ENCODE measurements at places on chromosomes 1 and 21.

DNA sequence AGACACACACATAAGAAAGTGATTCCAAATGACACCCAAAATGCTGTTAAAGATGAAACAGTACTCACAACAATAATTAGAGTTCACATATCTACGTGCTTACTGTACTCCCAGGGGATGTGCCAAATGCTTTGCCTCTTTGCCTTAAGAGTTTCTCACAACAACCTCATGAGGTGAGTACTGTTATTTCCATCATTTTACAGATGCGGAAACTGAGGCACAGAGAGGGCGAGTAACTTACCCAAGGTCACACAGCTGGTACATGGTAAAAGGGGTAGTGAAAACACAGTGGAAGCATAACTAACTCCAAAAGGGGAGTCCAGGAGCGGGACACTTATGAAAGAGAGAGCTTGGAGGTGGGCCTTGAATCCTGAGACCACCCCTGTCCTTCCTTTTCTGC, 171.8 kb downstream of the ACTL8 start:
- no peak for DNase-seq

- no peak for DNase-seq
Measured at GRCh38 chr21:19420565-19420964, 1017.0 kb upstream of the TMPRSS15 start.

GRCh38 chr21:14863745-14864210, 201.0 kb downstream of the NRIP1 start:
- DNase-seq, result no peak

DNA sequence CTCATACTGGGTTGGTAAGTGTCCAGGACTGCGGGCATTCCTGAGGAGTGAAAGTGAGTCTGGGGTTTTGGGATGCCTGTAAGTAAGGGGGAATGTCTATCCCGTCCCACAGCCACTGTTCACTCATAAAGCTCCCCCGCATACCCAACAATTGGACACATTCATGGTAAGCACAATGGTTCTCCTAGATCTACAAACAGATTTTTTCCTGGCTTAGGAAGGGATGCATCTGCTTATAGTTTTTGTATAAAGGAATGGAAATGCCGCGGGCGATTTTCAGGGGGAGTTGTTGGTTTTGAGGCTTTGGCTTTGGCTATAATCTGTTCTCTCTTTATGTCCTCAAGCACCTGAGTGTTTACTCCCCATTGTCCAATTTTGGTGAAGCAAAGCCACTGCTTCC, 7.1 kb downstream of the ERVH48-1 start:
- DNase-seq, result no peak

DNA sequence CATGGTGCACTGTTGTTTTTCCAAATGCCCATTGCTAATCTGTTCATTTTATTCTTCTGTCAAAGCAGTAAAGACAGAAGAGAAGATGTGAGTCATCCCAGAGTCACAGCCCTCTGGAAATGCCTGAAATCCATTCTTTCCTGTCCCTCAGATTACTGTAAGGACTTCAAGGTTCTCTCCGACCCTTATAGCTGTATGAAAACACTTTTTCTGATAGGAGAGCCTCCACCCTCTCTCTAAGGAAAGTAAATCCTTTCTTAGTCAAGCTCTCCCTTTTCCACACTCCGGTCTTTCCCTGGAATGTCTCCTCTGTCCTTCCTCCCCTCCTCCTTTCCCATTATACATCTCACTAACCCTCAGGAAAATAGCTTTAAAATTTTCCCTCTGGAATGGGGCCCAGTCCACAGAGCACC, 3.5 kb upstream of the PRDX6 start:
- DNase-seq, result no peak

- peak; percentile 92 for DNase-seq
Measured at GRCh38 chr1:92831762-92832536, at the start of gene RPL5. Gene RPL5, plus strand, starts transcription at chr1:92832040. Its CDS starts 75 bp downstream, at chr1:92832115.

GRCh38 chr1:31836638-31837037, 20.8 kb upstream of the SPOCD1 start:
- no peak for DNase-seq

DNA sequence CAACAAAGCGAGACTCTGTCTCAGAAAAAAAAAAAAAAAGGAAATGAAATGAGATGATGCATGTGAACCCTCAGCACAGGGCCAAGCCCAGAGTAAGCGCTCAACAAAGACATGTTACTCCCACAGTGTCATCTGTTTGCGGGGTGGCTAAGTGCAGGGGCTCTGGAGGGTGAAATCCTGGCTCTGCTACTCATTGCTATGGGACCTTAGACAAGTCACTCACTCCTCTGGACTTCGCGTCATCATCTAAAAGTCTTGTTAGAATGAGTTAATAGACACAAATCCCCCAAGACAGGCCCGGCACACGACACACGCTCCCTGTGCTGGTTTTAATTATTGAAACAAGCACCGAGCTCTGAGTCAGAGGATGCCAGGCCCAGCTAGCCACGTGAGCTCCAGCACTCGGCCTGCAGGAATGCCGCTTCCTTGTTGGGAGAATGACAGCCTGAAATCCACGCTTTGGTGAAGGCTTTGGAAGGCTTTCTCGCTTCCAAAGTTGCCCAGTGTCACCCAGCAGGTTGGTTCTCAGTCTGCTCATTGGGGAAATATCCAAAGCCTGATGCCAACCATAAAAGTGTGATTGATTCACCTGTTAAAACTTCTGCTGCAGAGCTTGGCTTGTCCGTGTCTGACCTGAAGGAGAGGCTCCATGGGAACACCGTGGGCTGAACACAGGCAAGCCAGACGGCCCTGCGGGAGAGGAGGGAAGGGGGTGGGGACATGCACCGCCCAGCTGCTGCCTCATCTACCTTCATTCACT, 36.7 kb upstream of the TARDBP start:
- DNase-seq, result no peak

GRCh38 chr21:32921632-32922230, 104.0 kb upstream of the OLIG2 start:
- DNase-seq, result no peak

- DNase-seq, result no peak
Measured at GRCh38 chr21:34179204-34179935, 106.0 kb downstream of the MRPS6 start.

DNA sequence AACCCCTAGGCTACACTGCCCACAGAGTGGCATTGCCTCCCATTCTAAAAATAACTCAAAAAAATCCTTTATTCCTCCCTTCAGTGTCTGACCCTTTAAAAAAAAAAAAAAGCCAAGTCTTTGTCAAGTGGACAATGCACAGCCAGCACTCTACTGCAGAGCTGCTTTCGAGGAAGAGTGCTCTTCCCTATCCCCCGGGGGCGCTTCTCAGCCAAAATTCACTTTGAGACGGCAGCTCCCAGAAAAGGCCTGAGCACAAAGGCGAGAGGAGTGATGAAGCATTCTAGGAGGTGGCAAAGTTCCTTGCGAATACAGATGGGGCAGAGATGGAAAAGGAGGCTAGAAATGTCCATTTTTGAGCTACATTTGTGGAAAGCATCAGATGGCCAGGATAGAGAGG, 23.3 kb downstream of the EPHA10 start:
- no peak for DNase-seq

DNA sequence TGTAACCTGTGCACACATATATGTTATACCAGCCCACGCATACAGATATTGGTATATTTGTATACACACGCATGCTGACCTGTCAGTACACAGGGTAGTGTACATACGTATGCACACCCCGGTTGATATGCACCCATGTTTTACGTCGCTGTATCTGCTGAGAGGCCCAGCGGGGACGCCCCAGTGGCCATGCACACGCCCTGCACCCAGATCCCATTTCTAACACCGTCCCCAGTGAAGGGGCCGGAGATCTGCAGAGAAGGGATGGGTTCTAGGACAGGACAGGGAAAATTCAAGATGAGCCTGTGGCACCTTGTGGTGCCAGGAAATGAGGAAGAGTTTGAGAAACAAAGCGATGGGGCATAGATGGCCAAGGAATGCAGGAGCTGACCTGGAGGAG, 57.2 kb upstream of the TTC34 start:
- no peak for DNase-seq

GRCh38 chr21:44529011-44529421, 11.0 kb downstream of the KRTAP10-1 start:
- no peak for DNase-seq

GRCh38 chr21:26719750-26720149, 125.5 kb downstream of the ADAMTS1 start:
- no peak for DNase-seq

DNA sequence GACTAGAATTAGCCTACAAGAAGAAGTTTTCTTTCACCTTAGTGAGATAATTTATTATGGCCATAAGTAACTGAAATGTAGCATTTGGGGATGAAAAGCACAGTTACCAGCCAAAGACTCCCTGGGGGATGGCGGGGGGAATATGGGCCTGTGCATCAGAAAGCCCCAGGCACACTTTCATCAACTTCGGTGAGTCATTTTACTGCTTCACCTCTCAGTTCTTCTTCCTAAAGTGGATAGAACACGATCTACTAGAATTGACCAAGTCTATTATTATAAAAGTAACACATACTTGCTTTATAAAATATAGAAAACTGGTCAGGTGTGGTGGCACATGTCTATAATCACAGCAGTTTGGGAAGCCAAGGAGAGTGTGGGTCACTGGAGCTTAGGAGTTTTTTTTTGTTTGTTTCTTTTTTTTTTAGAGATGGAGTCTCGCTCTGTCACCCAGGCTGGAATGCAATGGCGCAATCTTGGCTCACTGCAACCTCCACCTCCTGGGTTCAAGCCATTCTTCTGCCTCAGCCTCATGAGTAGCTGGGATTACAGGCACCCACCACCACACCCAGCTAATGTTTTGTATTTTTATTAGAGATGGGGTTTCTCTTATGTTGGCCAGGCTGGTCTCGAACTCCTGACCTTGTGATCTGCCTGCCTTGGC, 141.8 kb downstream of the ZZZ3 start:
- DNase-seq, result no peak

DNA sequence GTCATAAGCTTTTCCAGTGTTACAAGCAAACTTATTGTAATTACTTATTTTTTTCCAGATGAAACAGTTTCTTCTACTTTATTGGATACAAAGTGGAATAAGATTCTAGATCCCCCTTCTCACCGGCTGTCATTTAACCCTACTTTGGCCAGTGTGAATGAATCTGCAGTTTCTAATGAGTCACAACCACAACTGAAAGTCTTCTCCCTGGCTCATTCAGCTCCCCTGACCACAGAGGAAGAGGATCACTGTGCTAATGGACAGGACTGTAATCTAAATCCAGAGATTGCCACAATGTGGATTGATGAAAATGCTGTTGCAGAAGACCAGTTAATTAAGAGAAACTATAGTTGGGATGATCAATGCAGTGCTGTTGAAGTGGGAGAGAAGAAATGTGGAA, 95.5 kb downstream of the ZFYVE9 start:
- no peak for DNase-seq

GRCh38 chr1:52628614-52629324, 4.2 kb upstream of the SHISAL2A start:
- DNase-seq, result no peak

DNA sequence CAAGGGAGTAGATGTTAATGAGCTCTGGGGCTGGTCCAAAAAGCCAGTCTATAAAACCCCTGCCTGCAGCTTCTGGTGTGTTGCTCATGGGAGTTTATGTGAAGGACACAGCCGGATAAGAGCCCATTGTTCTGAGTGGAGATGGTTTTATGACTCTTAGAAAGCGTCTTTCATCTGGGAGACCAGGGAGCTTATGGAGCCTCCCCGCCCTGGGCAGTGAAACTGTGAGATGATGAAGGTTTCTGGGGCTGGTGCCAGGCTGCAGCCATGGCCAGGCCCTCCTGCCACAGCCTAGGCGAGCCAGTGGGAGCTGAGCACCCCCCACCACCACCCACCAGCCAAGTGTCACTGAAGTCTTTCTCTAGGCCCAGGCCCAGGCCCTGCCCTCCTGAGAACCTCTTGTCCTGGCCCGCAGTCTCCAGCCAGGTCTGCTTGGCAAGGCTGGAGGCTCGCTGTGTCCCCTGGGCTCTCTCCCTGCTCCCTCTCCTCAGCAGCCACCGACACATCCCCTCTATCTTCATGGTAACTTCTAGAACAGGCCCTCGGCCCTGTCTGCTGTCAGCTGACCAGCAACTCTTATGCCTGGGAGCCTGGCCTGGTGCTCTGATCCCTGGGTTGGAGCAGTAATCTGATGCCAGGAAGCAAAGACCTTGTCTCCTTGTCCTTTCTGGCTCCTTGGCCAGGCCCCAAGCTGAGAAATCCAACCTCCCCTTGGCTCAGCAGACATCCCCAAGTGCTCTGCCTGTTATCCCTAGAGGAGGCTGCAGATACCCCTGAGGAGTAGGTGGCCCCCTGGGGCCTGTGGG, 7.6 kb upstream of the ARHGEF10L start:
- no peak for DNase-seq

DNA sequence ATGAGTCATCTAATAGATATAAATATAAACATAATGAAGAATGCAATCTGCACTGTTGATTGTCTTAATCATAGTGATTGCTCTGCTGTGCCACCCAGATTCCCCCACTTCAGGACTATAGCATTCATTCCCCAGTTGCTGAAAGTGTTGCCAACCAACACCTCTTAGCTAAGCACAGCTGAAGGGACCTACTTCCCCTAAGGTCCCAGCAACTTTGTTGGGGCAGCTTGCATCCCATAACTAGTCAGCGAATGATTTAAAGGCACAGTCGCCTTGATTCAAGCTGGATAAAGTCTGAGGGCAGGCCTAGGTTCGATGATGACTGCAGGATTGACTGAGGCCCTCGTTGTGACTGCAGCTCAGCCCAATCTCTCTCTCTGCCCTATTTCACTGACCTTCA, 14.3 kb upstream of the RGS1 start:
- DNase-seq, result no peak

DNA sequence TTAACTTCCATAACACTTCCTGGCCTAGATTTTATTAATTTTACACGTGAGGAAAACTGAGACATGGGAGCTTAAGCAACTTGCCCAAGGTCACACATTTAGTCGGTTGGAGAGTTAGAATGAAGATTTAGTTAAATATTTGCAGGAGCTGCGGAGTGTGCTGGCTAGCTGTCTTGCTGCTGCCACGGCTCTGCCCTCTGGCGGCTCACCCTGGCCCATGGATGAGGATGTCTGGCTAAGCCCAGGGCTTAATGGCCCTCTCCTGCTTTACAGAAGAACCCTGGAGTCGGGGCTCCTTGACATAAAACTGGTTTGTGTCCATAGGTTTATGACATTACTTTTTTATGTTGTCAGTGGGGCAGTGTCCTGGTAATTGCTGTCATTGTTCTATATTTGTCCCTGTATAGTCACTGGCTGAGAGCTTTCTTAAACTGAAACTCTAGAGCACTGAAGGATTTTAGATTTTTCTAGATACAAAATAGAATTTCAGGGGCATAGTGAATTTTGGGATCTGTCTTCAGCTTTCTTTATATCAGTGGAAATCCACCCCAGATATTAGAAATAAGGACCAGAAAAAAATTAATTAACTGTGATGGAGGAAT, 88.9 kb upstream of the WLS start:
- peak; percentile 69 for DNase-seq

DNA sequence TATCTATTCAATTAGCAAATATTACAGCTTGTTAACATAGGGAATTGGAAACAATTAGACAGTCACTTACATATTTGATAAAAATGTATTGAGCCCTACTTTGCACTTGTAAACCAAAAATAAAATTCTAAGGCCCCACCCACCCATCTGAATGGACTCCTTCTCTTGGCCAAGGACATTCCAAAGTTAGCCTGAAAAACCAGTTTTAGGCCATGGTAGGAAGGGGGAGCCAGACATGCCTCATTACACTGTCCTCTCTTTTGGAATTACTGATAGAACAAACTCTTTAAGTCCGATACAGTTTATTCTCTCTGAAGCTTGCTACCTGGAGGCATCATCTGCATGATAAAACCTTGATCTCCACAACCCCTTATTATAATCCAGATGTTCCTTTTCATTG, 28.0 kb upstream of the TSPAN2 start:
- DNase-seq, result no peak

- DNase-seq, result no peak
Measured at GRCh38 chr21:42641311-42642218, 11.9 kb upstream of the PDE9A start.

Measured in mesothelial cell of epicardium (in vitro differentiated cells).